ENCODE measurements at places on chromosomes 12 and 14. TPM values are rescaled to one million over a fixed set of nuclear protein-coding genes. Genes with fewer than 3 reads are reported as not detected.

Gene PLEKHG7
- not detected for total RNA-seq

Gene SLC41A2
- total RNA-seq, result 6.8 TPM

Gene RHOJ
- not detected for total RNA-seq

Gene PSMC6
- total RNA-seq, result 143 TPM

Gene PPP2R5E
- 52.2 TPM for total RNA-seq

Gene KITLG
- 10.7 TPM for total RNA-seq

DNA sequence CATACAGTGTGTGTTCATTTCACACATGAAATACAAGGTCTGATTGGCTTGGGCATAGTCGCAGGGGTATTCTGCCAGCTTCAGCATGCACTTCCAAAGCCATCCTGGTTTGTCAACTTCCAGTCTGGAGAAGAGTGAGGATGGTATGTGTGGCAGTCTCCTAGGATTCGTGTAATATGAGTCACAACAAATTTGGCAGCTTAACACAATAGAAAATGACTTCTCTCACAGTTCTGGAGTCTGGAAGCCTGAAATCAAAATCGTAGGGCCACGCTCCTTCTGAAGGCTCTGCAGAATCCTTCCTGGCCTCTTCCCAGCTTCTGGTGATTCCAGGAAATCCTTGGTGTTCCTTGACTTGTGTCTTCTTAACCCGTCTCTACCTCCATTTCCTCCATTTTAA, 167.5 kb downstream of the PPM1H start:
- H3K27me3 ChIP-seq, result no peaks in the 10 kb centered on the region
- no peaks in the 10 kb centered on the region for H3K36me3 ChIP-seq
- no peak for DNase-seq
- H3K27ac ChIP-seq, result no peak overlapping the region

DNA sequence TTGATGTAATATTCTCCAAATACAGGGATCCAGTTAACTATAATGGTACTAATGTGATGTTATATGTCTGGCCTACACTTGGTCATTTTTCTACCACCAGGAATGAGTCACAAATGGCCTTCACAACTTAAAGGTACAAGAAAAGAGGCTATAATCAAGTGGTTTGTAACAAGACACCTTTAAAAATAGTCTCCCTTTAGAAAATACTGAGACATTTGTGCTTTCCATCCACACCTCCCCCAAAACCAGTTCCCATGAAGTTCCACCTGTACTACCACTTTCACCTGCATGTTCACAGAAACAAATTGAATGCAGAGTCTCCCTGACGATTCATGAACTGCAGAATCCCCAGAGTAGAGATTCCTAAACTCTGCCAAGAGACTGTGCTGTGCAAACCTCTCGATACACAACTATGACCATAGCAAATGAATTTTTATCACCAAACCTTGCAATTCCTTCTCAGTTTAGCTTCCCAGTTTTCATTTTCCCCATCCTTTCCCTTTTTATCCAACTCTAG, 6.0 kb downstream of the BTG1 start:
- peak; percentile 38 for DNase-seq
- no peak overlapping the region for H3K27ac ChIP-seq
- H3K4me3 ChIP-seq, result peak overlapping the region; percentile 78
- peaks cover 13% of the 10 kb centered on the region for H3K36me3 ChIP-seq
- peaks cover 69% of the 10 kb centered on the region for H3K4me1 ChIP-seq

GRCh38 chr12:56954057-56954957, 3.1 kb downstream of the RDH16 start:
- no peaks in the 10 kb centered on the region for H3K27me3 ChIP-seq
- no peak overlapping the region for H3K27ac ChIP-seq
- no peak for DNase-seq
- H3K36me3 ChIP-seq, result no peaks in the 10 kb centered on the region
- H3K4me3 ChIP-seq, result no peak overlapping the region
- no peaks in the 10 kb centered on the region for H3K4me1 ChIP-seq

GRCh38 chr14:58082011-58082410, 70.0 kb downstream of the ARMH4 start:
- peaks cover 14% of the 10 kb centered on the region for H3K4me1 ChIP-seq
- no peaks in the 10 kb centered on the region for H3K27me3 ChIP-seq
- no peaks in the 10 kb centered on the region for H3K36me3 ChIP-seq
- DNase-seq, result no peak
- H3K27ac ChIP-seq, result no peak overlapping the region

- no peaks in the 10 kb centered on the region for H3K27me3 ChIP-seq
- peak; percentile 59 for DNase-seq
- H3K4me1 ChIP-seq, result peaks cover 9% of the 10 kb centered on the region
- H3K4me3 ChIP-seq, result no peak overlapping the region
- no peak overlapping the region for H3K27ac ChIP-seq
These were observed 109.3 kb upstream of the MYF6 start for GRCh38 chr12:80598004-80598606.

DNA sequence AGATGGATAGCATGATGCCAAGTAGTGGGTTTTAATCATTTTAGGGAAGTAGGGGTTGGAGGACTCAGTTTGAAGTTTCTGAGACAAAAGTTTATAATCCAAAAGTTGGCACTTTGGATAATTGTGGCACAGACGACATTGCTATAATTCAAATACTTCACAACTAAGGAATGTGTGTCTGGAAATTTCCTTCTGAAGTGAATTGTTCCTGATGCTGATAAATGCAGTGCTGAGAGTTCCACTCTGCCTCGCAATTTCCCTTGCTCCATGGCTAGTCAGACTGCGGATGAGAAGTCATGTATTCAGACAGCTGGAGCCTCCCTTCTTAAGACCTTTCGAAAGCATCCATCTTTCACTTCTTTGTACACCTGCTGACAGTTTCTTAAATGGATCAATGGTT, 393.3 kb upstream of the PRICKLE1 start:
- DNase-seq, result no peak
- no peak overlapping the region for H3K4me3 ChIP-seq
- H3K36me3 ChIP-seq, result no peaks in the 10 kb centered on the region

GRCh38 chr14:30882431-30882830, 8.1 kb downstream of the COCH start:
- no peak overlapping the region for H3K4me3 ChIP-seq
- H3K27ac ChIP-seq, result no peak overlapping the region
- H3K4me1 ChIP-seq, result no peaks in the 10 kb centered on the region
- DNase-seq, result no peak
- H3K36me3 ChIP-seq, result no peaks in the 10 kb centered on the region
- H3K27me3 ChIP-seq, result no peaks in the 10 kb centered on the region

- no peak overlapping the region for H3K27ac ChIP-seq
- no peaks in the 10 kb centered on the region for H3K27me3 ChIP-seq
- peak; percentile 96 for DNase-seq
These were observed 3.3 kb upstream of the CIPC start for GRCh38 chr14:77094672-77095284.

GRCh38 chr12:52342781-52343490, 21.7 kb upstream of the KRT83 start:
- H3K27ac ChIP-seq, result no peak overlapping the region
- no peaks in the 10 kb centered on the region for H3K4me1 ChIP-seq
- no peak overlapping the region for H3K4me3 ChIP-seq
- no peaks in the 10 kb centered on the region for H3K27me3 ChIP-seq

DNA sequence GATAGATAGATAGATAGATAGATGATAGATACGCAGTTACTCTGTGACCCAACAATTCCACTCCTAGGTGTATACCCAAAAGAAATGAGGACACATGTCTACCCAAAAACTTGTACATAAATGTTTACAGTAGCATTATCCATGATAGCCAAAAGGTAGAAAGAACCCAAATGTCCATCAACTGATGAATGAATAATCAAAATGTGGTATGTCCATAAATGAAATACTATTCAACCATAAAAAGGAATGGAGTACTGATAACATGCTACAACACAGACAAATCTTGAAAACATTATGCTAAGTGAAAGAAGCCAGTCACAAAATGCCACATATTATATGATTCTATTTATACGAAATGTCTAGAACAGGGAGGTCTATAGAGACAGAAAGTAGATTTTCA, 36.1 kb upstream of the LRP6 start:
- H3K27me3 ChIP-seq, result no peaks in the 10 kb centered on the region
- H3K4me3 ChIP-seq, result no peak overlapping the region
- DNase-seq, result no peak
- no peak overlapping the region for H3K27ac ChIP-seq

GRCh38 chr14:50015716-50016115, 100.7 kb downstream of the VCPKMT start:
- H3K27ac ChIP-seq, result no peak overlapping the region
- no peak for DNase-seq
- no peaks in the 10 kb centered on the region for H3K4me1 ChIP-seq
- no peaks in the 10 kb centered on the region for H3K27me3 ChIP-seq

GRCh38 chr12:113271853-113272561, 50.7 kb downstream of the TPCN1 start:
- H3K4me1 ChIP-seq, result no peaks in the 10 kb centered on the region
- H3K4me3 ChIP-seq, result no peak overlapping the region

DNA sequence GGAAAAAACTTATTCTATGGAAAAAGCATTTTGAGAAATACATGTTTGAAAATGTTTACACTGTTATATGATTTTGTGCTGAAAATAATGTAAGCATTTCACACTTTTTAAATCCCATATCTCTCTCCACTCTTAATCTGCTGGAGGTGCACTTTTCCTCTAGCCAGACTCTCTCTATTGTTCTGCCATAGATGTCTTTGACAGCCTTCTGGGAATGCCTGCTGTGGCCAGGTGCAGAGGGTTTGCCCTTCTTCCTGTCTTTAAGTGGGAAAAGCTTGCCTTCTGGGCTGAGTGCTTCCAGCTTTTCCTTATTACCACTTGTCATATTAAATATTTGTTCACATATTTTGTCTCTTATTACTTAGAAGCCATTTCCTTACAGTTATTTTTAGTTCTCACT, 60.1 kb upstream of the PPM1H start:
- H3K27me3 ChIP-seq, result no peaks in the 10 kb centered on the region
- DNase-seq, result peak; percentile 72
- no peaks in the 10 kb centered on the region for H3K36me3 ChIP-seq
- no peak overlapping the region for H3K27ac ChIP-seq

DNA sequence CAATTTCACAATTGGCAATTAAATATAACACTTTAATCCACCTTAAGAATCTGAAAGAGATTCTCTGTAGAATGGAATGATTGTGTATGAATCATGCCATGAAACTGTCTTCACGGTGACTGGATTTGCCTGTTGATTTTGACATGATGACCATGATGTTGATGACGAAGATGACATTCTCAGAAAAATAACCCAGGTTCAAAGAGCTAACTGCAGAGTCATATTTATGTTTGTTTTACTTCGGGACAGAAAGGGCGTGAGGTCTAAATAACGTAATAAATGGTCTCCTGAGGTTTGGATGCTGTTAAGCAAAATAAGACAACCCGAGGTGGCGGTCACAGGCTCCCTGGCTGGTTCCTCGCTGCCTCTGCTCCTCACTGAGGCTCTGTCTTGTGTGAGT, 532.0 kb downstream of the TMEM121 start:
- no peak overlapping the region for H3K4me3 ChIP-seq
- H3K36me3 ChIP-seq, result no peaks in the 10 kb centered on the region
- H3K27me3 ChIP-seq, result no peaks in the 10 kb centered on the region
- no peak overlapping the region for H3K27ac ChIP-seq
- no peaks in the 10 kb centered on the region for H3K4me1 ChIP-seq
- no peak for DNase-seq

DNA sequence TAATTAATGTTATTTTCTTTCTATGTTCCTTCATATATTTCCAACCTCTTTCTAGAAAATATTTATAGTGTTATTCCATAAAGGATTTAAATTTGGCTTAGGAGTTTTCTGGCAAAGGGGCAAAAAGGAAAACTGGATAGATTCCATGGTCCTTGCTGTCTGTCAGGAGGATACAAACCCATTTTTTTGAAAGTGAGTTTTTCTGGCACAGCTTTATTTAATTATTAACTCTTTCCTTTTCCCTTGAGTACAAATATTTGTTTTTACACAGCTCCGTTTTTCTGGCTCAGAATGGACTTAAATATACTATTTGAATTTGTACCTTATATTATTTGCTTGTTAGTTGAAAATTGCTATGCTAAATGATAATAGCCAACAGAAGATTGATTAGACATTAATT, 56.3 kb downstream of the MNAT1 start:
- peak overlapping the region; percentile 94 for H3K27ac ChIP-seq
- H3K36me3 ChIP-seq, result no peaks in the 10 kb centered on the region
- no peak overlapping the region for H3K4me3 ChIP-seq
- DNase-seq, result no peak
- H3K4me1 ChIP-seq, result peaks cover 26% of the 10 kb centered on the region

DNA sequence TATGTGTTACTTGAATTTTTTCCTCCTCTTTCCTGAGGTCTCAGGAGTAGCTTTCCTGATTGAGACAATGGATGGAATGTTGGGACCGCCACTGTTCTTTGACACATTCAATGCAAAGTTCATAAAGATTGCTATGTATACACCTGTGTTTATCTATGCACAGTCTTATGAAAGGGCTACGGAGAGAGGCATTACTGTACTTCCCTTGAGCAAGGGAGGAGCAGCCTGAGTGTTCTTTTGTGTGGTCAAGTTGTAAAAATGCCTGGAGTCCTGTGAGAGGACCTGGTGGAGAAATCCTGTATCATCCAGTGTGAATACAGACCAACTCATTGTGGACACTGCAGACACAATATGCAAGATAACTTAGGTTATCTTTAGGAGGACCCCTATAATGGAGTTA, 1.2 kb downstream of the SRGAP1 start:
- H3K27me3 ChIP-seq, result peaks cover 20% of the 10 kb centered on the region
- no peak for DNase-seq
- H3K36me3 ChIP-seq, result no peaks in the 10 kb centered on the region

- no peak for DNase-seq
- H3K27me3 ChIP-seq, result no peaks in the 10 kb centered on the region
- peaks cover 11% of the 10 kb centered on the region for H3K4me1 ChIP-seq
These were observed 329.0 kb downstream of the ZFP36L1 start for GRCh38 chr14:68463705-68464374.

DNA sequence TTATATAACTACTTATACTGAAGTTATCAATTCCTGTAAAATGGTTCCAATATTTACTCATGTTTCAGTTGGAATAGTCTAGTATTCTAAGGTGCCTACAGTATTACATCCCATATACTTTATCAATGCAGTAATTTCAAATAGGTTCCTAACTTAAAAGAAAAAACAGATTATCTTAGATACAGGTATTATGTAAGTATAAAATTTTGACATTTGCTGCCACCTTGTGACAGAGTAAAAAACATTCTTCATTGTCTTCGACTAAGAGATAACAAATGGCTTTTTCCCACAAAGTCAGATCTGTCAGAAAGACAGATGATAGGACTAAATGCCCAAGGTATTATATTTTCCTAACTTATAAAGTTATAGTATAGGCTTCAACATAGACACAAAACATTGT, 78.7 kb downstream of the TXNDC16 start:
- no peak overlapping the region for H3K27ac ChIP-seq
- H3K4me1 ChIP-seq, result peaks cover 4% of the 10 kb centered on the region
- peak; percentile 38 for DNase-seq
- no peaks in the 10 kb centered on the region for H3K36me3 ChIP-seq
- H3K27me3 ChIP-seq, result no peaks in the 10 kb centered on the region

DNA sequence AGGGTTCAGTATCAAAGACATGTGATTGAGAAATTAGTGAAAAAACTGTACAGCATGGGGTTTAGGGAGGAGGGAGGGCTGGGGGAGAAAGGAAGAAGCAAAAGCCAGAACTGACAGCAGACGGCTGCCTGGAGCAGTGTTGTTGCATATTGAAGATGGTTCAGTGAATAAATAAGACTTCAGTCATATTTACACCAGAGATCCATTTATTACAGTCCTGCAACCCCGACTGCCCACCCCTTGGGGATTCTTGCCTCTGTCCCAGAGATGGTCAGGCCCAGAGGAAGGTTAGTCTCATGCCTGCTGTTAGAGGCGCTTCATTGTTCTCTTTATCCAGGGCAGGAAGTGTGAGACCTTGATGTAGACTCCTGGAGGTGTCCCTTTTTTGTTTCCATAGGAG, 3.2 kb downstream of the GZMH start:
- H3K4me3 ChIP-seq, result no peak overlapping the region
- no peaks in the 10 kb centered on the region for H3K36me3 ChIP-seq
- H3K27me3 ChIP-seq, result no peaks in the 10 kb centered on the region
- DNase-seq, result no peak
- no peaks in the 10 kb centered on the region for H3K4me1 ChIP-seq

All from GM23338 (cell line).